ENCODE measurements at places on chromosomes 7 and 10.

DNA sequence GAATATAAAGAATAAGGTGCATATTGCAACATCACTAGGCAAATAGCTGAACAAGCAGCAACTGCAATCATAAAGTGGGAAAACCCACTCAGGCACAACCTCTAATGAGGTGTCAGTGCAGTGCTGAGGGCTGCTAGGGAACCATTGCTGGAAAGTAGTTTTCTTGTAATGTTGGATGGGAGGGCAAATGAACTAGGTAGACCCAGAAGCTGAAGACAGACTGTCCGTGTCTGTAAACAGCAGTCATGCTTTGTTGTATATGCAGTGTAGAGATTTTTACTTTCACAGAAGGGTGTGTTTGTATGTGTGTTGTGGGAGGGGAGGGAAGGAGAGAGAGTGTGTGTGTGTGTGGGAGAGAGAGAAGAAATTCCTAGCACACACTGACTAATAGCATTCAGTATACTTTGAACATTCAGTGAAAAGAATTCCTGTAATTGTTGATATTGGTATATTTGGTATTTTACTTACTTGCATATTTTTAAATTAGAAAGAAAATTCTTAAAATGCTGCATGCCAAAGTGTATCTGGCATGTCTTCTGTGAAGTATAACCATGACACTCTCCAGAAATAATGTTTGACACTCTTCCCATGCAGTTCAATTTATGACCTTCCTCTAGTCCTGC, 28.8 kb downstream of the ITGB8 start:
- DNase-seq = no peak

- no peak for DNase-seq
Observed at GRCh38 chr10:49726593-49726992, 35.5 kb downstream of the OGDHL start.

DNA sequence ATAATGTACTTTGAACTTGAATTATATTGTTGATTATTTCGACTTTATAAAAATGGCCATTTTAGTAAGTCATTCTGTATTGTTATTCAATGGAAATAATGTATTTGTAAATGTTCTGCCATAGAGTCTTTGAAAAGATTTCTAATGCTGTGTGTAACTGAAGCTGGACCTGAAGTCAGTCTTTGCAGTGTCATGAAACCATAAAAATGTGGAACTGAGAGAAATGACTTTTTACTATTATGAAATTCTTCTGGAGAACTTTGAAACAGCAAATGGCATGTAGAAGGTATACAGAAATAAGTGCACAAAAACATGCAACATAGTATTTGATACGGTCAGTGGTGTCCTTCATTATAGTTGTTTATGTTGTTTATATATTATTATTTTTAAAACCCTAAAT, 59.7 kb upstream of the ADRA2A start:
- DNase-seq = no peak

GRCh38 chr10:132558516-132559413, 21.2 kb downstream of the INPP5A start:
- DNase-seq = no peak

DNA sequence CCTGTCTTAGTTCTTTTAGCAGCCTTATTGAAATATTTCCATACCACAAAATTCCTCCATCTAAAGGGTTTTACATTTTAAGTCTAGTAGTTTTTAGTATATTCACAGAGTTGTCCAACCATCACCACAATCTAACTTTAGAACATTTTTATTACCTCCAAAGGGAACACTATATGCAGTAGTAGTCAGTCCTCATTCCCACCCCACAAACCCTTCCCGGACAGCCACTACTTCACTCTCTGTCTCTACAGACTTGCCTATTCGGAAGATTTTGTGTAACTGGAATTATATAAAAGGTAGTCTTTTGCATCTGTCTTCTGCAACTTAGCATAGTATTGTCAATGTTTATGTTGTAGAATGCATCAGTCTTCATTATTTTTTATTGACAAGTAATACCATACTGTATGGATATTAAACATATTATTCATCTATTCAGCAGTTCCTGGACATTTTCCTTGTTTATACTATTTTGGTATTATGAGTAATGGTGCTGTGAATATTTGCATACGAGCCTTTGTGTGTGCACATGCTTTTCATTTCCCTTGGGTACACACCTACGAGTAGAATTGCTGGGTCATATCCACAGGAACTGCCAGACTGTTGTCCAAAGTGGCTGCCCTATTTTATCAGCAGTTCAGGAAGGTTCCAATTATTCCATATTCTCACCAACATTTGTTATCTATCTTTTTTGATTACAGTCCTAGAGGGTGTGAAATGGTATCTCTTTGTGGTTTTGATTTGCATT, 60.9 kb upstream of the LANCL2 start:
- DNase-seq = no peak
